ENCODE measurements at places on chromosomes 11 and 22.

GRCh38 chr11:75240311-75241035 lies at the start of gene TPBGL:
Gene TPBGL (plus strand): TSS chr11:75240774. CDS start chr11:75241050, 276 bp downstream.
- peak within 1 kb of the TSS; percentile 70 for H3K4me3 ChIP-seq
- H3K36me3 ChIP-seq, result no peaks in the 10 kb centered on the region
- peaks cover 17% of the 10 kb centered on the region for H3K4me1 ChIP-seq
- no peak within 1 kb of the TSS for H3K27ac ChIP-seq
- H3K27me3 ChIP-seq, result peaks cover 50% of the 10 kb centered on the region

DNA sequence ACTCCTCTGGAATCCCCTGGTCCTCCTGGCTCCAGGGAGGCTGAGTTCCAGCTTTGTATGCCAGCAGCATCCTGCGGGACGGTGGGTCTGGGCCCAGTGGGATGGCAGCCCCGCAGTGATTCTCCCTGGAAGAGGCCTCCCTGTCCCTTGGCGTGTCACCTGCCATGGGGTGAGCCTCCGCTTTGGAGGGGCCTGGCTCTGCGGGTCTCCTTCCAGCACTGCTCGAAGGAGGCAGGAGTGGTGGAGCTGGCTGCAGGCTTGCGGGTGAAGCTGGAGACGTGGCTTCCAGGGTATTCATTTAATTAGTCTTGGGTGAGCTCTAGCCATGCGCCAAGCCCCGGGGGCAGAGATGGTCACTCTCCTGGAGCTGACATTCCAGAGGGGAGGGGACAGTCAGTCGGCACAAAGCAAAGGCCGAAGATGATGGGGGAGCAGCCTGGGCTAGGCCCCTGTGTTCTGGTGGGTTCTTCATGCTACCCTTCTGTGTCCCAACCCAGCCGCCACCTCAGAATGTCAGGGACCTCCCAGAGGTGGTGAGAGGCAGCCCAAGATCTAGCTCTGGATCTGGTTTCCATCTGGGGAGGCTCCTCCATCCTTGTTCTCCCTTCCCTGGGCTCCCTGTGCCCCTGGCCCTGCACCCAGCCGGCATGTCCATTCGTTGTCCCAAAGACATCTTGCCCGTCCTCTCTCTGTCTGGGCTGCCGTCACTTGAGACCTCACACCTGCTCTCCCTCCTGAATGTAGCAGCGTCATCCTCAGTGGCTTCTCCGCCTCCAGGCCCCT lies 1332.5 kb downstream of the BRD1 start:
- peaks cover 36% of the 10 kb centered on the region for H3K27me3 ChIP-seq
- no peak overlapping the region for H3K27ac ChIP-seq
- no peak for DNase-seq
- no peaks in the 10 kb centered on the region for H3K36me3 ChIP-seq
- no peaks in the 10 kb centered on the region for H3K4me1 ChIP-seq

DNA sequence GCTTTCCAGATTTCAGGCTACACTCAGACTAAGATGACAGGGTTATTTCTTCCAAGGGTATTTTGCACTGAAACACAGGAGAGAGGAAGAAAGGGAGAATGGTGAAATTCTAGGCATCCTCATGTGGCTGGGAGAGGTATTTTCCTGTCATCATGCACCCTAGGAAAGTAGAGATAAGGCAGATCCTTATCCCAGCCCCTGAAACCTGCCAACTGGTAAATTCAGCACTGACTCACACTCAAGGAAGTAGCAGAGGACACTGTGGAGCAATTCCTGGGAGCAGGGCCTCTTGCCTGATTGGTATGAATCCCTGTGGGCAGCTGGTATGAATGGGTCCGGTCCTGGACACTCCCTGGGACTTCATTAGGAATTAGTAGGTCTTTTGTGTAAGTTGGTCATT lies 37.6 kb upstream of the SLC5A1 start:
- no peak overlapping the region for H3K27ac ChIP-seq
- DNase-seq, result no peak
- no peaks in the 10 kb centered on the region for H3K36me3 ChIP-seq

DNA sequence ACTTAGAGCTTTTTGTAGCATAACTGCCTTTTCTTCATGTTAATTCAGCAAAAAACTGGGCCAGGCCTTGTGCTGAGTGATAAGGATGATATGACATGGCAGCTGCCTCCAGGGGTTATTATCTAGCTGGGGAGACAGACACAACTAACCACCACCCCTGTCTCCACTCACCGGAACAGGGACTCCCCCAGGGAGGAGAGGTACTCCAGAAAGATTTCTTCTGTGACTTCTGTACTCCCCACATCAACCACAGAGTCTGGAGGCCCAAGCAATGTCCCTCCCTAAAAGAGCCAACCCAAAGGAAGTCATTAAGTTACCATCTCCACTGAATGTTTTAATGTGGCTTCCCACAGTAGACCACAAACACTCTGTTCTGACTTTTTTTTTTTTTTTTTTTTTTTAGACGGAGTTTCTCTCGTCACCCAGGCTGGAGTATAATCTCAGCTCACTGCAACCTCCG lies 14.3 kb upstream of the PMM1 start:
- peaks cover 5% of the 10 kb centered on the region for H3K27me3 ChIP-seq
- peak overlapping the region; percentile 61 for H3K4me3 ChIP-seq
- peak overlapping the region; percentile 92 for H3K27ac ChIP-seq
- peaks cover 38% of the 10 kb centered on the region for H3K4me1 ChIP-seq
- DNase-seq, result peak; percentile 65

- peak; percentile 34 for DNase-seq
- peak overlapping the region; percentile 88 for H3K27ac ChIP-seq
- peaks cover 36% of the 10 kb centered on the region for H3K4me1 ChIP-seq
- no peaks in the 10 kb centered on the region for H3K27me3 ChIP-seq
- H3K36me3 ChIP-seq, result peaks cover 26% of the 10 kb centered on the region
These were observed 631 bp upstream of the C22orf39 start for GRCh38 chr22:19448076-19448607.

Data from activated naive CD8-positive, alpha-beta T cell treated with anti-CD3 and anti-CD28 coated beads, Interleukin-2, amount 50 U/mL, for 24 hours (primary cell).